Stimulated activated naive CD8-positive, alpha-beta T cell treated with anti-CD3 and anti-CD28 coated beads, Interleukin-15, amount 100 ng/mL, for 72 hours (primary cell): ENCODE measurements at places on chromosomes 7 and 10.
A peak's percentile ranks its signal among the peaks of the same experiment; 100 is the strongest.

DNA sequence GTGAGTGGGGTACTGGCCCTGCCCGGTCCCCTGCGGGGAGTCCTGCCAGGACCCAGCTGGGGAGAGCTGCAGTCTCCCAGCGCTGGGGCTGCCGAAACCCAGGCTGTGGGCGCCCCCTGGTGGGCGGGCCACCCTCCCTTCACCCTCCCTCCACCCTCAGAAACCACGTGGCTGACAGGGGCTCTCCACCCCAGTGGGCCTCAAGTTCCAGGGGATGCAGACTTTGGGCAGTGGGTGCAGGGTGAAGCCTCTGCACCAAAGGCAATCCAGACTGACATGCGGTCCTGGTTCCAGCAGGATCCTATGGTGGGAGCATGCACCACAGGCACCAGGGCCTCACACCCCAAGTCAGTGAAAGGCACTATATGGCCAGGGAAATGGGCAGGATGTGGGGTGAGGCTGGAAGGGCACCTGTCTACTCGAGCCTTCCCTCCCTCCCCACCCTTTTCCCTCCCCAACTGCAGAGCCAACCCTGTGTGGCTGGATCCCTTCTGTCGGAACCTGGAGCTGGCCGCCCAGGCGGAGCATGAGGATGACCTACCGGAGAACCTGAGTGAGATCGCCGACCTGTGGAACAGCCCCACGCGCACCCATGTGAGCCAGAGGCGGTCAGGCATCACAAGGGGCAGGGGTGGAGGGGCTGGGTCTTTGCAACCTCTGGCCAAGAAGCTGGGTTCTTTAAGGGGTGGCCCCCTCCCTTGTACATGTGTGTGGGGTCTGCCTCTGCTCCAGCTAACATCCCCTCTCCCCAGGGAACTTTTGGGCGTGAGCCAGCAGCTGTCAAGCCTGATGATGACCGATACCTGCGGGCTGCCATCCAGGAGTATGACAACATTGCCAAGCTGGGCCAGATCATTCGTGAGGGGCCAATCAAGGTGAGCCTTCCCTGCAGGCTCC lies 38.8 kb downstream of the PSAP start:
- peak; percentile 82 for DNase-seq

DNA sequence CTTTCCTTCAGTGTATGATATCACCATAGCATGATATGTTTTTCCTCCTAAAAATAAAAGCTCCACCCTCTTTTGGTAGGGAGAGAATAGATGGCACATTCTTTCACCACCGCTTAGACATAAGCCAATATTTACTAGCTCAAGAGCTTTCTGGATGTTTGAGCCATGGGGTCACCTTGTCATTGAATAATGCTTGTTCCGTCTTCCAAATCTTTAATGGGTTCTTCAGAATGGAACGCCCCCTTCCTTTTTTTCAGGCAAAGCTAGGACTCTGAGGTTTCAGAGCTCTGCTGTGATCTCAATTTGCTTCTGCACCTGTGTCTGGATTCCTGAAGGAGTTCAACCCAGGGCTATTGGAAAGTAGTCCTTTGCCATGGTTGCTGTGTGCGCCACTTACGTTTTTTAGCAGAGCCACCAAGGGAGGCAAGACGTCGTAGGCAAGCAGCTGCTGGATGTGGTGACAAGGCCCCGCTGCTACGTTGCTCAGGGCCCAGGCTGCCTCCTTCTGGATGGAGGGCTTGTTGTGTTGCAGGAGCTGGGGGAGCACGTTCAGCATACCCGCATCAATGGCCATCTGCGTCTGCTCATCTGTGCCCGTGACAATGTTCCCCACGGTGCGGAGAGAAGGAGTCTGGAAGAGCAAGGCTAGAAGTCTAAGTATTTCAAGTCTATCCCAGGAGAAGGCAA lies 23.2 kb downstream of the KPNA7 start:
- DNase-seq, result no peak

DNA sequence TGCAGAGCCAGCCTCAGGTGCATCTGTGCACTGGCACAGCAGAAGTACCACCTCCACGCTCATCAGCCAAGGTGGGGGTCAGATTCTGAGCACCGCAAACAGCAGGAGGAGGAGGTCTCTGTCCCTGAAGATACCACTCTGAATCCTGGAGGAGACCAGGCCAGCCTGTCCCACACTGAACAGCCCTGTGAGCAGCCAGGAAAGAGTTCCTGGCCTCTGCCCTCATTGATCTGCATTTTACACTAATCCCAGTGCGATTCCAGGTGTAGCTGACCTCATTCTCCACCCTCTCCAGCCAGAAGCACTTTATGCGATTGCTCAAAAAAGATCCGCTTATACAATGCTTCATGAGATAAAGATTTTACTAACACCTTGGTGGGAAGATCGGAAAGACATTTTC lies 99.1 kb upstream of the CACUL1 start:
- DNase-seq, result no peak

GRCh38 chr10:22737587-22737986 lies 23.2 kb upstream of the PIP4K2A start:
- no peak for DNase-seq

DNA sequence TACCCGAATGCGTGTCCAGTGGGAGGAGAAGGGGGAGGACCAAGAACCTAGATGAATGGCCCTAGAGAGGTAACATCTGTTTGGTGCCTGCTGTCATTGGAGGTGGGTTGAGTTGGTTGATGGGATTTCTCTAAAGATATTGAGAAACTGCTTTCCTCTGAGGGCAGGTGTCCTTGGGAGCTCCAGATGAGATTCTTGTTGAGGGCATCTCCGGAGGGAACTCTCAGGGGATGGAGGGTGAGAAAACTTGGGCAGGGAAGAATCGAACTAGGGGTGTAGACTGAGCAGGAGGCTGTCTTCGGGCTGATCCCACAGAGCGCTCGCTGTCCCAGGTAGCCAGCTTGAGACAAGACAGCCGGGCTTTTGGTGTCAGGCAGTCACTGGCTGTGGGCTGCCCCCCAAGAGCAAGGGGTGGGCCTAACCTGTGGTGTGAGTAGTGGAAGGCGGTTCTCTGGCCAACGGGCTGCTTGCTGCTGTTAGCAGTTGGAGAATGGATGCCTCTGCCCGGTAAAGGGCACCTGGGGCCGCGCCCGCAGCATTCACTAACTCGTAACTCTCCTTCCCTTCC lies 3.7 kb downstream of the IRF5 start:
- DNase-seq, result no peak

- DNase-seq, result no peak
Observed at GRCh38 chr10:114780577-114781184, 40.9 kb upstream of the FHIP2A start.

GRCh38 chr7:137172105-137172590 lies 171.4 kb downstream of the PTN start:
- no peak for DNase-seq

GRCh38 chr7:51016546-51016945 lies 233.8 kb upstream of the GRB10 start:
- no peak for DNase-seq

DNA sequence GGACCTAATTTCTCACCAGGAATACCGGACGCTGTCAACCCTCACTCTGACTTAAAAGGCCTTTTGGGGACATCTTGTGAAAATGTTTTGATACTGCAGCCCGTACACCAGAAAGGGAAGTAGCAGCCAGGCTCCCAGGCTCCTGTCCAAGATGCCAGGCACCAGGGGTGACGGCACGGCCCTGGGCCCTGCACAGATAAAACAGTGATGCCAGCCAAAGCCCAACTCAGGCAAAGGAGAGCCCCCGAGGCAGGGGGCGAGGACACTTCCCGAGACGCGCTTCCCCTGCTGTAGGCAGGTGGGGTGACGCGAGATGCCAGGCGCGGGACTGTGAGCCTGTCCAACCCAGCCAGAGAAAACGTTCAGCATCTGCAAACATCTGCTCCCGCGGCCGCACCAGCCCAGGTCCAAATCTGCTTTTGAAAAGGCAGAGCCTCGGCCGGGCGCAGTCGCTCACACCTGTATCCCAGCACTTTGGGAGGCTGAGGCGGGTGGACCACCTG lies 15.7 kb downstream of the ZFAND2A start:
- no peak for DNase-seq

- no peak for DNase-seq
Observed at GRCh38 chr10:125772864-125773180, 2.8 kb downstream of the MMP21 start.

- DNase-seq, result no peak
Observed at GRCh38 chr10:80465839-80466590, 11.9 kb downstream of the TSPAN14 start.

- DNase-seq, result no peak
Observed at GRCh38 chr10:101329341-101330032, 24.5 kb upstream of the BTRC start.

DNA sequence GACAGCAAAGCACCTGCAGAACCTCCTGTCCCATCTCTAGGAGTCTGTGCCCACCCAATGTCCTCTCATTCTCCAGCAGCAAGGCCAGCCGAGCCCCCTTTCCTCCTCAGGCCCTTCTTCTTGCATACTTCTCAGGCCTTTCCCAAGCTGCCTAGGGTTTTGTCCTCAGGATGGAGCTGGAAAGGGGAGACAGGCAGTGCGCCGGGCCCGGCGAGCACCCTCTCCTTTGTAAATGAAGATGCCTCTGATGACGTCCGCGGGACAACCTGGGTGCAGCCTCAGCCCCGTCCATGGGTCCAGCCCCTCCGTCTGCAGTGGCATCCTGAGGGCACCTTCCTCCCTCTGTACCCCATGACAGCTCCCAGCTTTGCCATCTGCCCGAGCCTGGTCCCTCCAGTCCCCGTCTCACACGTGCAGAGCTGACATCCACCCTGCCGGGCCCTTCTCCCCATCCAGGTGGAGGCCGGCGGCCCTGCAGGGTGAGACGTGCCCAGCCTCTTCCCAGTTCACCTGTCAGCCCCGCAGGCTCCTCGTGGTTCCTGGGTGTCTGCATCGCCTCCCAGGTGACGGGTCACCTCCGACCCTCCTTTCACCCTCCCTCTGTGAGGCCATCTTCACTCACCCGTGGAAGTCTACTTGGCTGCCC lies 36.4 kb downstream of the JAKMIP3 start:
- DNase-seq, result no peak

DNA sequence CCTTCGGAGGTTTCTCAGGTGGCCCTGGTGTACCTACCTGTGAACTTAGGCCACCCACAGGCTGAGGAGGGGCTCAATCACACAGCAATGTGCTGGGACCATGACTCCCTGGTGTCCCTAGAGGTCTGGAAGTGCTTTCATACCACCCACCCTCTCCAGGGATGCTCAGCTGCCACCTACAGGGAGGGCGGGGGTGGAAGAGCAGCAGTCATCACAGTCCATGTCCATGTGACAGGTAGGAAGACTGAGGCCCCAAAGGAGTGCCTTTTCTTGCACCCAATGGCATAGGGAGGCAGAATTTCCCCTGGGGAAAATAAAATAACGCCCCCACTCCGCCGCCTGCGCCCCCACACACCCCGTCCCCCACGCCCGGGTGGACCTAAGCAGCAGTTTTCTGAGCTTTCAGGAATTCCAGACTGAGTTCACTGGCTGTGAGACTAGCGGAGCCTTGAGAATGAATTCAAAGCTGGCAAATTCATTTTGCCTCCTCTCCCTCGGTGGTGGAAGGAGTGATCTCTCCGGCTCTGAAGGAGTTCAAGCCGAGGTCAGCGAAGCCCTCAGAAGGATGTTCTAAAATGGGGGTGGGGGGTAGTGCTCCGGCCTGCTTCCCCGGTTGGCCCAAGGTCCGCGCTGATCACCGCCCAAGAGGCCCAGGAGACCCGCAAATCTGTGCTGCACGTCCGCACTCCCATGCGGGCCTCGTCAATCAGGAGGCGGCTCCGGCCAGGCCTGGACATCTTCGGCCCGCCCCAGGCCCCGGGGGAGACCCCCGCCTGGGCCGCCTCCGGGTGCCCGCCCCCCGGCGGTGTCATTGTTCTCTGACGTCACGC lies 2.1 kb upstream of the ZMIZ1 start:
- no peak for DNase-seq

DNA sequence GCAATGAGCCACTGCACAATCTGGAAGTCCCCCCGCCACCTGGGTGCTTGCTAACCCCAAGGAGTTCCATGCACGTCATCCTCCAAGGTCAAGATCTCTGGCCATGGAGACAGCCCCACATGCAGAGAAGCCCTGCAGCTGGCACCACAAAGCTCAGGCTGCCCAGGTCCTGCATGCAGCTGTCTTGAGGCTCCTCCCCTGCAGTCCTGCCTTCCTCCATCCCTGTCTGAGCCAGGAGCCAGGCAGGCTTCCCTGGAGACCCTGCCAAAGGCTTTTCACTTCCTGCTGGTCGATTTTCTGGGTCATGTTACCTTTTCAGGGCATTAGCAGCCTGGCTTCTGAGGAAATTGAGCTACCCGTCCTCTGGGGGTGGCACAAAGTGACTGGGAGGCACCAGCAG lies 12.5 kb upstream of the TMEM72 start:
- no peak for DNase-seq

DNA sequence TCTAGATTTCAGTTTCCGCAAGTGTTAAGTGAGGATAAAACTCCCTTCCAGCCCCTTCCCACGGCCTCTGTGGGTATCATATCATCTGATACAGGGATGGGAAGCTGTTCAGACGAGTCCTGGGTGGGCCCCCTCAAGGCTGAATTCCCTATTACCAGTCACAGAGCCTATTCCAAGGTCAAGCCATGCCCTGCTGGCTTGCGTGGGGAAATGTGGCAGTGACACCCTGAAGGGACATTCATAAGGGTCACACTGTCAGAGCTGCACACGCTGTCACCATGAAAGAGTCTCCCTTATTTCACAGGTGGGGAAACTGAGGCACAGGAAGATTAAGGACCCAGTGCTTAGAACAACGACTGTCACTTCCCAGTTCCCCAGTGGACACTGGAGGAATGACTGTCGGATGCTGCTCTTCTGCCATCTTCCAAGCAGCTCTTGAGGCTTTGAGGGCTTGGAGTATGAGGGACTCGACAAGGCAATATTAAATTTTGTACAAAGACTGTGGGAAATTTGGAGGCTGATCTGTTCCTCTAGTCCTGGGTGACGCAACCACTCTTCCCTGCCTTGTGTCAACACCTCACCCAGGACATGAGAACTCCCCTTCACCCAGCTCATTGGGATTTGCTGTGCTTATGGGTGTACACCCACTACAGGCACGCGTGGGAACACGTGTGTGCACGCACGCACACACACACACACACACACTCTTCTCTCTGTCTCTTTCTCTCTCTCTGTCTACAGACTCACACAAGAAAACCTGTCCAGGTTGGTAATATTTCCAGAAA lies 386.0 kb downstream of the RPS24 start:
- no peak for DNase-seq

DNA sequence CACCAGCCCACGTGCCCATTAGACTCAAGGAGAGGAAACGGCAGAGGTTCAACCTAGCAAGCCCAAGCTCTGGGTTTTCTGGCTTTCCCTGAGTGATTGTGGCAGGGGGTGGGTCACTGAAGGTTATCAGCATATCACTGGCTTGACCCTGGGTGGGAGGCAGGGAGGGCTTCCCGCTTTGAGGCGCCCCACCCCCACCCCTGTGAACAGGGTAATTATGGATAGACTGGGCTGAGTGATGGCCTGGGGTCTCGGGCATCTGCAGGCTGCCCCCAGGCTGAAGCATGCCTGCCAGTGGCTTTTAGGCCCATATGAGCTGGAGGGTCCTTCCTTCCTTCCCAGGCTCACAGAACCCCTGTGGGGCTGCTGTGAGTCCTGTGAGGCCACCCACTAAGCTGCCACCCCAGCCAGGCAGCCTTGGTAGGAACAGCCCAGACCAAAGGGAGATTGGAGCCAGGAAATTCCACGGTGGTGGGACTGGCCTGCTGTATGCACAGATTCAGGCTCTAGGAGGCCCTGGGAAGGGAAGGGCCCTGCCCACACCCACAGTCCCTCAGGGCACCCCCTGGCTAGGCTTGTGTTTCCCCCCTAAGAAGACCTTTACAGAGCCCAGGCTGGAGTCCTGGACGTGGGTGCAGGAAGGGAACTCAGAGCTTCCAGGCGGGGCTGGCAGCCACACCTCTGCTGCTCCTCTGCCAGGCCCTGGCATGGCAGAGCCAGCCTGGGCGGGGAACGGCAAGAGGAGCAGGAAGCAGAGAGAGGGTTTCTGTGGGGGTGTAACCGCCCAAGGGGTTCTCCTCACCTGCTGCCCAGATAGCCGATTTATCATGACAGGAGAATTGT lies 33.1 kb downstream of the GPRIN2 start:
- DNase-seq, result no peak
